GM06990 (cell line): ENCODE measurements at places on chromosomes 6 and 20.

GRCh38 chr6:55892749-55893357 lies 17.5 kb upstream of the BMP5 start:
- DNase-seq, result no peak

- DNase-seq, result peak; percentile 11
These were observed 33.1 kb upstream of the FAM135A start for GRCh38 chr6:70380252-70380651.

DNA sequence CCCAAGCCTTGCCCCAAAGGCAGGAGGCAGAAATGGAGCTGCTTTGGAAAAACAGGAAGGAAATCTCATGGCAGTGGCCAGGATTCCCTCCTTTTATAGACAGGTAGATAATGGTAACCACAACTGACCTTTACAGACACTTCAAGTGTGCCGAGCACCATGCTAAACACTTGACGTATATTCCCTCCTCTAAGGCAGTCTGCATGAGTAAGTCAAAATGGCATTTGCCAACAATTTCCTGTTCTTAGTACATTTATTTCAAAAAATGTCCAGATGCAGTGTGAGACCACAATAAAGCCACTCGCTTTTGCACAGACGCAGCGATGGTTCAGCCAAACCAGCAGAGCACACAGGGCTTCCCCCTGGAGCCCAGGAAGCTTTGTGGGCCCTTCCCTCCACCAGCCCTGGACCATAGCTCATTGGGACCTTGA lies 16.5 kb upstream of the GPR6 start:
- DNase-seq, result no peak

- DNase-seq, result no peak
These were observed 121.1 kb downstream of the TNFRSF21 start for GRCh38 chr6:47188588-47189021.

- DNase-seq, result no peak
These were observed 12.2 kb downstream of the TNFAIP3 start for GRCh38 chr6:137879299-137879698.
